ENCODE measurements at places on chromosomes 13 and 19.

DNA sequence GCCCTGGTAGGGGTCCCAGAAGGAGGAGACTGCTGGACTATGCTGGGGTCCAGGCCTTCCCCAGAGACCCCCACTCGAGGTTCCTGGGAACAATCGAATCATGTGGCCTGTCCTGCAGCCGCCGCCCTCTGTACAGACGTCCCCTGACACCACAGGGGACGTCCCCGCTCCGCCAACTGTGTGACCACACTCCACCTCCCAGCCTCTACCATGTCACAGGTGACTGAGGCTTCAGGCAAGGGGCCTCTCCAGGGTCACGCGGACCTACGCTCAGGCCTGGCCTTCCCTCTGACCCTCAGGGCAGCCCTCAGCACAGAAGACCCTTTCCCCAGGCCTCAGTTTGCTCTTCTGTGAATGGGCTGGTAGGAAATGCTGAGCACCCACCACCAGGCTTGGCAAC, 13.1 kb upstream of the TMEM161A start:
- DNase-seq = no peak

DNA sequence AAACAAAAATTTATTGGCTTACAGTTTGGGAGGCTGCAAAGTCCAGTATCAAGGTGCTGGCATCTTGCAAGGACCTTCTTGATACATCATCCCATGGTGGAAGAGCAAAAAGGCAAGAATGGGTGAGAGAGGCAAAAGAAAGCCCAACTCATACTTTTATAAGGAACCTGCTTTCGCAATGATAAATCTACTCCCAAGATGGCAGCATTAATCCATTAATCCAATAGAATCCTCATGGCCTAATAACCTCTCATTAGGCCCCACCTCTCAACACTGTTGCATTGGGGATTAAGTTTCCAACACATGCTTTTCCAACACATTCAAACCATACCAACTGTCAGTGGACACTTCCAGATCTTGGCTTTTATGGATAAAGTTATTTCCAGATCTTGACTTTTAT, 48.7 kb upstream of the ZNF507 start:
- no peak for DNase-seq

- no peak for DNase-seq
Measured at GRCh38 chr19:48487948-48488347, 18.8 kb downstream of the CYTH2 start.

GRCh38 chr19:53646144-53646543, 14.3 kb downstream of the DPRX start:
- DNase-seq = no peak

DNA sequence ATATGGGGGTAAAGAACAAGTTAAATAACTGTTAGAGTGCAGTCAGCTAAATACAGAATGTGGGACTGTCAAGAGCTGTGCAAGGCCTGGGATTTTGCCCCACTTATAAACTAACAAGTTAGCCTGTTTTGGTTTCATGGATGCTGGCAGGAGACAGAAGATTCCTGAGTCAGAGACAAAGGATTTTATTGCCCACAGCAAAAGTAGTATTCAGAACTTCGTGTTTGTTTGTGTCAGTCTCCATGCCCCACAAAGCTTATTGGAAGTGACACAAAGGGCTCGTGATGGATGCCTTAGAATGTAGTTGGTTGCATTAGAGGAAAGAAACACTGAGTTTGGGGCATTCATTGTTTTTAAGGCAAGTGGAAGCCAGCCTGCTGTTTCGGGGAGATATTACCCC, 22.2 kb upstream of the SPRYD7 start:
- no peak for DNase-seq

DNA sequence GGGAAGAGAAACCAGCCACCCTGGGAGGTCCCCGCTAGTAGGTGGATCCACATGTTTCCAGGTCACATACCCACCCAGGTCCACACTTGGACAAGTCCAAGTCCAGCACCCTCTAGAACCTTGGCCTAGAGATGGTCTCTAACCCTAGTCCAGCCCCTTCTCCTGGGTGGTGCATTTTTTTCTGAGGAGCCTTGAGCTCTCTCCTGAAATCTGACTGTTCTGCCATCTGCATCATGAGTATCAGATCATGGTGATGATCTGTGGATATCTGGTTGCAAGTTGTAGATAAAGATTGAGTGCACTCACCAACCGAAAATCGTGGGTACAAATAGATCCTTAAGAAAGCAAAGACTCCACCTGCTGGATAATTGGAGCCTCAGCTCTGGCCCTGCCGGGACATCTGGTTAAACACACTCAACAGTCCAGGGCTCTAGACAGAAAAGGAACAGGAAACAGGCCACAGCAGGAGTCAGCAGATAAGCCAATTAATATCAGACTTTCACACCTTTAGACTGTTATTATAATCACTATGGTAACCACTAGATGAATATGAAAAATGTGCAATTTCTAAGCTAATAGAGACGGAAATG, 41.1 kb downstream of the GPR12 start:
- DNase-seq = peak; percentile 62

- no peak for DNase-seq
Measured at GRCh38 chr13:106390367-106390766, 145.1 kb downstream of the EFNB2 start.

DNA sequence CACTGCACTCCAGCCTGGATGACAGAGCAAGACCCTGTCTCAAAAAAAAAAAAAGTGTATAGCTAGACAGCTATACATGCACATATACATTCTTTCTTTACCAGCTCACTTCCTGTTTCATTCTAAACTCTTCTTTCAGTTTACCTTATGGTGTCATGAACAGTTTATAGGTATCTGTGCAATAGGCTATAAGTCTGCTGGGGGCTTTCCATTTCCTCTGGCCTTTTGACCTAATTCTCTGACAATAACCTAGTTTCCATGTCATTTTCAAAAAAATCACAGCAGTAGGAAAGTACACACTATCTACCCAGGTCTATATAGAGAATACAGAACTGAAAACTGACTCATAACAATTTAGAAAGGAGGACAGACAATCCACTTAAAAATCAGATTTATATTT, 24.4 kb upstream of the URAD start:
- DNase-seq = no peak

DNA sequence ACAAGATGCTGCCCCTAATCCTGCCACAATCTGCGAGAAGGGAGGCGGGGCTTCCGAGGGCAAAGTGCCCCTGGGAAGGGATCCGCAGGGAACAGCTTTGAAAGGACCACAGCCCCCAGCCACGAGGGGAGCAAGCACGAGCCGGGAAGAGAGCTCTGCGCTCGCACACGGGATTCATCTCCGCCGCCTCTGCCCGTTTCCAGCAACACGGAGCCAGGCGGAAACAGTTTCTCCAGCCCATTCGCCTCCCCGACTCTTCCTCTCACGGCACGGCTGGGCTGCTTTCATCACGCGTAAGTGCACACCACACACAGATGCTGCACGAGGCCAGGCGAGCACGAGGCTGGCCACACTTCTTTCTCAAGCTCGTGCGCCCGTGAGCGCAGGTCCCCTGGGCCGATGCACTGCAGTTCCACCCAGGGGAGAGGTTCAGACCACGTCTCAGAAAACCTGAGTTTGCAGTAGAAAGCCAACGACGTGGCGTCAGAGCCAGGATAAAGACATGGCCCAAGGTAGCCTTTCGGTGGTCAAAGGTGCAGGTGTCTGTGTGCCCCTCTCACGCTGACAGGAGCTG, 33.6 kb downstream of the NAXD start:
- DNase-seq = no peak

DNA sequence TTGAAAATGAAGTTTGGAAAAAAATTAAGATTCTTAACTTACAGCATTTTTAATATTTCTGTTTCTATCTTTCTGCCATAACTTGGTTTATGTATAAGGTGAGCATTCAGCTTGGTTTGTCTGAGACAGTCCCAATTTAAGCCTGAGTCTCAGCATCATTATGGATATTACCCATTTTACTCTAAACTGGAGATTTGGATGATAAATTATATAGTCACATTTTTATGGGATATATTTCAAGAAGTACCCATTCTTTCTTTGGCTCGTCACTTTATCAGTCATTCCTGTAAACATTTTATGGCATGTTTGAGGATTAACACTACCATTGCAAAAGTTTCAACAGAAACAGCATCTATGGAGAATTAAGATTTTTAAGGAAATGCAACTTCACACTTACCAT, 1129.0 kb upstream of the PCDH9 start:
- DNase-seq = no peak

GRCh38 chr13:29577136-29578051, 18.1 kb downstream of the SLC7A1 start:
- DNase-seq = no peak

DNA sequence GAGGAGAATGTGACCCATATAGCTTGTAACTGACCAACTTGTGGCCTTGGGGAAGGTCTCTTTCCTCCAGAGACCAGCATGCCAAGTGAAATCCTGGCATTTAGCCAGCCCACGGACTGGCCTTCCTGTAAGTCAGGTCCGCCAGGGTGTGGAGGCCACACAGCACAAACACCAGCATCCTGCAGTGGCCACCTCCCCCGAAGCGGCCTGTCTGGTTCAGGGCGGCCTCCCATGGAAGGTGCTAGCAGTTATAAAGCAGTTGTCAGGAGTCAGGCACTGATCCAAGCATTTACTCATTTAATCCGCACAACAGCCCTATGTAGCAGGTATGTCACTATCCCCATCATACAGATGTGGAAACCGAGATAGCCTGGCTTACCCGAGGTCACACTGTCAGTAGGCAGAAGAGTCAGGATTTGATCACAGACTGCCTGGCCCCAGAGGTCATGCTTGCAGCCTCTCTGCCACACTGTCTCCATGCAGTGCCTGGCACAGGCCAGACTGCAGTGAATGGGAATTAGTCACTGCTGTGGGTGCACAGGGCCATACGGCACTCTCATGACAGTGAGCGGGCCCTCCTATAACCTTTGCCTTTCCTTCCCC, 36.7 kb downstream of the CAPN12 start:
- peak; percentile 72 for DNase-seq

- DNase-seq = no peak
Measured at GRCh38 chr13:98007001-98007400, 53.5 kb downstream of the IPO5 start.

GRCh38 chr13:96100457-96101220, 10.7 kb downstream of the HS6ST3 start:
- DNase-seq = no peak

DNA sequence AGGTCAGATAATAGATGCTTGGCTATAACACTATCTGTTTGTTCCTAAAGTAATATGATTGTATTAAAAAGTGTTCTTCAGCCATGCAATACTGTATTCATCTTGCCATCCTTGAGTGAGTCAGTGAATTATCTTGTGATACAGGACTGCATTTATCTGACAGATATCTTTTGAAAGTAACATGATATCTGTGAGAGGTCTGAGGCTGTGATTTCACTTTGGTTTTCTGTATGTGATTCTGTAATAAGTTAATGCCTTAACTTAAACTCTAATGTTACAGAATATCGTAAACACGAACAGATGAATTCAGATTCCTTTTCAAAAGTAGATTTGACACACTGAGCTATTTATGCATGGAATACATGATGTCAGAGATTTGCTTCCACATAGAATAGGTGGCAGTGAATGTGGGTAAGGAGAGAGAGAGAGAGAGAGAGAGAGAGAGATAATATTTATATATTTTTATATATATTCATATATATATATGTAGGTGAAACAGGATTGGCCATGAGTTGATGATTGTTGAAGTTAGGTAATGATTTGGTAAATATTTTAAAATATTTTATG, 97.9 kb upstream of the RNF113B start:
- DNase-seq = no peak

DNA sequence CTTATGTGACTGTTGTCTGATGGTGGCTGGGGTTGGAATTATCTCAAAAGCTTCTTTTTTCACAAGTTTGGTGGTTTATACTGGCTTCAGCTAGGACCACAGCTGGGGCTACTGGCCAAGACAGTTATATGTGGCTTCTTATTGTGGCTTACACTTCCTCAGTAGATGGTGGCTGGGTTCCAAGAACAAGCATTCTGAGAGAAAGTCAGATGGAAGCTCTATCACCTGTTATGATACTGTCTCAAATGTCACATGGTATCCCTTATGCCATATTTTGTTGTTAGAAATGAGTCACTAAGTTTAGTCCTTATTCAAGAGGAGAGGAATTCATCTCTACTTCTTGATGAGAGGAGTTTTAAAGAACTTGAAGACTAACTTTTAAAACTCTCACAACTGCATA, 41.6 kb downstream of the NDFIP2 start:
- peak; percentile 34 for DNase-seq

GRCh38 chr13:41054212-41054877, 7.0 kb upstream of the WBP4 start:
- no peak for DNase-seq

DNA sequence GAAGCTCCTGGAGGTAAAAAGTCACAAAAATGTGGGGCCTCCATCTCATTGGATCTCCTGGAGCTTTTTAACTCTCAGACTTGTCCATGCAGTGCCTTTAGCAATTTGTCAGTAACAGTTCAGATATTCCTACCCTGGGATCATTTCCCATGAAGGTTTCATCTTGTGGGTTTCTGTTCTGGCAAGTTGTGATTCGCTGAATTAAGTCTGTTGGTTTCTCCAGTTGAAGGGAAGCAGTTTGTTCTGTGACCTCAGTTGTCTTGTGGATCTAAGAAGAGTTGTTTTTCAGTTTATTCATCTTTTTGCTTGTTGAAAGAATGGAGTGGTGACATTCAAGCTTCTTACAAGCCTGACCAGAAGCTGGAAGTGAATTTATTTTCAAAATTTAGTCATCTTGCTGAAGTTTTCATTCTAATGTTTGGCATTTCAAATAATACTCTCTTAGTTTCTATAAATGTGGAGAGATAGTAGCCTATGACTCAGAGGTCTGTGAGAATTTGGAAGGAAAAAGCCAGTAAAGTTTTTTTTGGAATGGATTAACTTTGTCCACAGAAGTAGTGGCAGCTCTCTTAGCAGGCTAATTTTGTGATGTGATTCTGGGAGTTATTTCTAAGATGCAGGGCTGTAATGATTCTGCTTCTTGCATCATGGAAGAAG, 120.1 kb upstream of the CSNK1A1L start:
- DNase-seq = no peak

GRCh38 chr13:110047496-110047895, 259.5 kb downstream of the COL4A1 start:
- DNase-seq = peak; percentile 83

- DNase-seq = no peak
Measured at GRCh38 chr13:71477735-71478134, 389.3 kb downstream of the DACH1 start.

GRCh38 chr13:44350775-44351504, 22.7 kb upstream of the SERP2 start:
- DNase-seq = no peak

GRCh38 chr19:36773223-36773579, 594 bp upstream of the ZNF850 start:
- DNase-seq = no peak

DNA sequence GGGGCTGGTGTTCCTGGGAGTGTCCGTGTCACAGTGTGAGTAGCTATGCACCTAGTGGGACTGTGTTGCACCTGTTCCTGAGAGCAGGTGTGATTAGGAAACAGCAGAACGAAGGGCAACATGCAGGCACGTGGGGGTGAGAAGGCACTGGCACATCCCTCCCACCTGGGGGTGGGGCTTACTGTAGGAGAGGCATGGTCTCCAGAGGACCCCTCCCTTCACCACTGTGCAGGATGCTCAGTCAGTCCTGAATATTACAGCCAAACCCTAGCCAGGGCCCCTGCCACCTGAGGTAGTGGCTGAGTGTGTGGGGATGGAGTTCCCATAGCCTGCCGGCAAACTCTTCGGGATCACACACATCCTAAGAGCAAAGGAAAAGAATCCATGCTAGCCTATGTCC, 99.2 kb downstream of the ZDHHC20 start:
- DNase-seq = no peak

- no peak for DNase-seq
Measured at GRCh38 chr19:37114001-37114400, 35.8 kb downstream of the ZNF420 start.

GRCh38 chr19:34461375-34462100, 20.0 kb upstream of the WTIP start:
- DNase-seq = no peak

Data from CMK (cell line).